SK-N-SH (cell line): ENCODE measurements at places on chromosomes 6 and 20.

- no peak for DNase-seq
Observed at GRCh38 chr6:52704060-52704459, 33.1 kb downstream of the TMEM14A start.

- DNase-seq, result no peak
Observed at GRCh38 chr20:24546232-24546892, 76.9 kb downstream of the SYNDIG1 start.

- no peak for DNase-seq
Observed at GRCh38 chr20:9551808-9552550, 37.6 kb downstream of the LAMP5 start.

- DNase-seq, result no peak
Observed at GRCh38 chr6:150692604-150693003, 92.9 kb downstream of the PLEKHG1 start.

DNA sequence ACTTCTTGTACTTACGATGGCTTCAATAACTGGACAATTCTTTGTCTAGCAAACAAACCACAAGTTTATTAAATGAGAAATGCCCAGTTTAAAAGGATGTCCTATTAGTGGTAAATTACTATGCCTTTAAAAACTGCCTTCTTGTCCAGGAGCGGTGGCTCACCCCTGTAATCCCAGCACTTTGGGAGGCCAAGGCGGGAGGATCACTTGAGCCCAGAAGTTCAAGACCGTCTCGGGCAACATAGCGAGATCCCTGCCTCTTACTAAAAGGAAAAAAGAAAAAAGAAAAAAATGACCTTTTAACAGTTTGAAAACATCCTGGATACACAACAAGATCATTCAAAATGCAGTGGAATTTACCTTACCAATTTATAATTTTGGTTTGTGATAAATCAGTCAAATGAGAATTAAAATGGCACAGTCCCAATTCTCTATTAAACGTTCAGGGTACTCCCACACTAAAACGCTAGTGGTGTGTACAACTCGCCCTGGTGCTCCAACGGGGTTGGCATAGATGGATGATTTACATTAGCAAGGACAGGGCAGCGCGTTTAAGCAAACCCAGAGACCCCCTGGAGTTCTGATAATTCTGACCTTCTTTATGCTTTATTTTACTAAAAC, 2.3 kb downstream of the ZBTB2 start:
- no peak for DNase-seq

GRCh38 chr6:1644516-1645060, 34.9 kb downstream of the FOXC1 start:
- DNase-seq, result no peak

GRCh38 chr6:16822975-16823717, 61.9 kb upstream of the ATXN1 start:
- no peak for DNase-seq

GRCh38 chr6:145562771-145563615, 172.3 kb downstream of the EPM2A start:
- no peak for DNase-seq

DNA sequence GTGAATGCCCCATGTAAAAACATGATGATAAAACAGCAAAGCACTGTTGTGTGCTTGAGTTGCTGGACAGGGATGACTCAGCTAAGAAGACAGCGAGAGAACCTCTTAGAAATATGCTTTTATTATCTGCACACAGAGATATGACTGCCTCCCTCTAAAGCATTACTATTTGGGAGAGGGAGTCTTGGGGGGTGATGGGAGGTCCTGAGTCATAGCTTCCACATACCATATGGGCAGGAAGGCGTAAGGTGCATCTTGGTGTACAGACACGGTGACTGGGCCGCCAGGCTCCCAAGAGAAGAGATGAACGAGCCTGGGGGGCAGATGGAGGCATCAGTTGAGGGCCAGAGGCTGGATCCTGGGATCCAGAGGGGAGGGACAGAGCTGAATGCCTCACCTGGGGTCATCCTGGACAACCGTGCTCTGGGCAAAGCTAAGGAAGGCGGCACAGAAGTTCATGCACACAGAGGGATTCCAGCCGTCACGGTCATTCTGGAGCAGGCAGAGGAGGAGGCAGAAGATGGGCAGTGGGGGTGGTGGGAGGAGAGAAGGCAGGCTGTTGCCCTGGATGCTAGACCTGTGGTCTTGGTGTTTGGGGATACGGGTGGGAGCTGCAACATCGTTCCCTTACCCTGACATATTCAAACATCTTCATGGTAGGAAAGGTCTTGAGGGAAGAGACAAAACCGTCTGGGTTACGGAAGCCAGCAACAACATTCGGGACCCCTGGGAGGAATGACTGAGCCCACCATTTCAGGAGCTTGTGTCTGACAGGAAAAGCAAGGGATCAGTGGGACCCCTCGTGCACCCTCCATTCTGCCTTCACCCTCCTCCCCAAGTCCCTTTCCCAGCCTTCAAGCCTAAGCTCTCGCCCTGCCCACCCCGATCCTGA, 2.0 kb downstream of the DXO start:
- DNase-seq, result no peak

DNA sequence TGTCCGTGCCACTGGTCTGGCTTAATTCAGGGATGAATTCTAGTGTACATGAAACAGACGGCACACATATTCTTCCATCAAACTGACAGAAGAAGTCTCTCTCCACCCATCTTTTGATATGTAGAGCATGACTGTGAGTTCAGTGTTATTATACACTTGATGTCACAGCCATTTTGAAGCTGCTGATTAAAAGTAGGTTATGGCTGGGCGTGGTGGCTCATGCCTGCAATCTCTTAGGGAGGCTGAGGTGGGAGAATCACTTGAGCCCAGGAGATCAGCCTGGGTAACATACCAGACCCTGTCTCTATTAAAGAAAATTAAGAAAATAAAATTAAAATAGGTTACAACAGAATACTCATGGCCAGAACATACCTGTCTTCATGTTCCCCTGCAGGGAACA, 20.7 kb downstream of the C6orf15 start:
- no peak for DNase-seq
